ENCODE measurements at places on chromosomes 6 and 20. TPM values are rescaled to one million over a fixed set of nuclear protein-coding genes. Genes with fewer than 3 reads are reported as not detected.

Gene MEI4
- total RNA-seq = 1.7 TPM

Gene PAX1
- 0.20 TPM for total RNA-seq

Gene SPTLC3
- 29.3 TPM for total RNA-seq

Gene MICB
- 1.9 TPM for total RNA-seq

Gene TPMT
- total RNA-seq = 14.5 TPM

Gene CAGE1
- total RNA-seq = 0.10 TPM

Gene GRM1
- 3.3 TPM for total RNA-seq

Gene OR2J2
- total RNA-seq = 0.11 TPM

Gene GHRH
- not detected for total RNA-seq

Gene SLC4A11
- 0.50 TPM for total RNA-seq

Gene FNDC11
- total RNA-seq = 1.1 TPM

- DNase-seq = no peak
Measured at GRCh38 chr20:31560746-31561598, 44.1 kb upstream of the ID1 start.

GRCh38 chr20:5316188-5317158 lies at the start of gene PROKR2:
TSS of gene PROKR2 (minus strand) at chr20:5316954. CDS start at chr20:5314369, 2,585 bp downstream.
- DNase-seq = no peak

DNA sequence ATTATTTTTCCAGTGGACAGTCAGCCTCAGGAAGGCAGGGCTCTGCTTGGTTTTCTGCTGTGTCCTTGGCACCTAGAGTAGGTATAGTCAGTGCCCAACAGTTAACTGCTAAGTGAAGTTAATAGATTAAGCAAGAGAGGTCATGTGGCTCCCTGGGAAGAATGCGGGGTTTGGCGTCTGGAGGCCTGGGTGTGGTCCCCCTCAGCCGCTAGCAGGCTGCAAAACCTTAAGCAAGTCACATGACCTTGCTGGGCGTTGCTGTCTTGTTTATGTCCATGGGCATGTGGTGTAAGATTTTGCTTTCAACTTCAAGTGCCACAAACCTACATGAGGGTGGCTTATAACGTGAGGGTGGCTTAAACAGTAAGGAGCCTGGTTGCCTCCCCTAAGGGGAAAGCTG lies 75.5 kb upstream of the SCP2D1 start:
- DNase-seq = no peak

- DNase-seq = no peak
Measured at GRCh38 chr6:39816747-39817146, 24.6 kb downstream of the DAAM2 start.

DNA sequence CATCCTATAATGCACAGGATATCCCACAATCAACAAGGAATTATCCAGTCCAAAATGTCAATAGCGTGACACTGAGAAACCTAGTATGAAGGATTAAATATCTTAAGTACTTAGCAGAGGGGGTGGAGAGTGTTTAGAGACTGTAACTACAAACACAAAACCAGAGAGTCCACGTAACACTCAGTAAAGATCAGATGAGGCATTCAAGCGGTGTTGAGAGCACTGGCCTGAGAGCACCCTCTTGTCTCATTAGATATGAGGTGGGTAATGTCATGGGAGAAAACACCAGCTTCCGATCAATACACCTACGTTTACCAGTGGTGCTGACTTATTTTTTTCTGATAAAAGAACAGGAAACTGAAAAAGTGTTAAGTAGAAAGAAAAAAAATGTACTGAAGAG lies 2.3 kb downstream of the FAM184A start:
- DNase-seq = no peak

GRCh38 chr6:11430036-11430435 lies 107.5 kb upstream of the TMEM170B start:
- no peak for DNase-seq

GRCh38 chr20:971346-971745 lies 30.8 kb downstream of the RSPO4 start:
- no peak for DNase-seq

DNA sequence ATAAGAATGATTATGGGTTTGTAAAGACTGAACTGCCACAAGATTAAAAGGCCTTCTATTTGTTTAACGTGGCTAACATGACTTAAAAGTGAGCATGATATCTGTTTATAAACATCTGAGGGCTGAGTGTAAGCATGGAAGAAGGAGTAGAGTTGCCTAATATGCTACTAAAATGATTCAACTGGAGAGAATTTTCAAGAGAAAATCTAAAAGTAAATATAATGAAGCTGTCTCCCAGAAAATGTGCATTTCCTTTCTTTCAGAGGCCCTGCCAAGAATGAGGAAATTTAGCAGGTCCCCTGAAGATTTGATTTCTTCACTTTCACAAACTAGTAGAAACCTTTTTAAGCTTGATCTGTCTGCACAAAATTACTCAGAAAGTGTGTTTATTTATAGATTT lies 4.2 kb upstream of the EYA4 start:
- no peak for DNase-seq

GRCh38 chr20:54118220-54119001 lies 48.0 kb upstream of the BCAS1 start:
- no peak for DNase-seq

DNA sequence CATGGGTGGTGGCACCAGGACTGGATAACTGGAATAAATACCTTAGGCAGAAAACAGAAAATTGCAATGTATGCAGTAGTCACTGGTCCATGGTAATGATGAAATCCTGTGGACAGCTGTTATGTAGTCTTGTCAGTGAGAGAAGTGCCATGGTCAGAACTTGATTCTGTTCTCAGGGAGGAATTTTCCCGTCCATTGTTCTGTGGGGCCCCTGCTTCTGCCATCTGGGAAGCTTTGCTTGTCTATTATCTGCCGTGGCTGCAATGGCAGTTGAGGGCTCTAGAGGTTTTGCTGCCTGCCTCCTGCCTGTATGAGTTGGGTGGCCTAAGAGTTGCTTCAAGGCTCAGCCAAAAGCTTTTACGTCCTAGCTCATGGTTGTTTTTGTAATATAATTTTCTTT lies 126.8 kb upstream of the SLC35B3 start:
- DNase-seq = no peak

- DNase-seq = no peak
Measured at GRCh38 chr6:106194949-106195921, 109.1 kb downstream of the PRDM1 start.

GRCh38 chr6:31339210-31339609 lies 17.8 kb downstream of the HLA-B start:
- DNase-seq = no peak

- no peak for DNase-seq
Measured at GRCh38 chr6:146878168-146878951, 279.6 kb downstream of the ADGB start.

GRCh38 chr6:4125933-4126864 lies 9.2 kb downstream of the ECI2 start:
- DNase-seq = no peak

GRCh38 chr20:2387180-2387577 lies 6.5 kb downstream of the TGM6 start:
- DNase-seq = no peak

- no peak for DNase-seq
Measured at GRCh38 chr20:50039706-50040431, 57.1 kb downstream of the SNAI1 start.

DNA sequence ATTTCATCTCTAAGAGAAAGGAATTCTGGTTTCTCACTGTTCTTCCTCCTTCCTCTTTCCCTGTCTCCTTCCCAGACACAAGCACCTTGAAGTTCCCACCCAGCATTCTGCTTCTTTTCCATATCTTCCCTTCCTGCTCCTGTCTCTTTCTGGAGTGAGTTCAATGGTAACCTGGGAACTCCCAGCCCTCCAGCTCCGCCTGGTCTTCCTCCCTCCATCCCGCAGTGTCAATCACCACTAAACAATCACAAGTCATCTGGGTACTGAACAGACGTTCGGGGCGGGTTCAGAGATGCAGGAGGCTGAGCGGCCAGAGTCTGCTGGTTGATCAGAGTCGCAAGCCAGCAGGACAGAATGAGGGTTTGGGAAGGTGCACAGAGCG lies 7.7 kb downstream of the TTBK1 start:
- DNase-seq = no peak

DNA sequence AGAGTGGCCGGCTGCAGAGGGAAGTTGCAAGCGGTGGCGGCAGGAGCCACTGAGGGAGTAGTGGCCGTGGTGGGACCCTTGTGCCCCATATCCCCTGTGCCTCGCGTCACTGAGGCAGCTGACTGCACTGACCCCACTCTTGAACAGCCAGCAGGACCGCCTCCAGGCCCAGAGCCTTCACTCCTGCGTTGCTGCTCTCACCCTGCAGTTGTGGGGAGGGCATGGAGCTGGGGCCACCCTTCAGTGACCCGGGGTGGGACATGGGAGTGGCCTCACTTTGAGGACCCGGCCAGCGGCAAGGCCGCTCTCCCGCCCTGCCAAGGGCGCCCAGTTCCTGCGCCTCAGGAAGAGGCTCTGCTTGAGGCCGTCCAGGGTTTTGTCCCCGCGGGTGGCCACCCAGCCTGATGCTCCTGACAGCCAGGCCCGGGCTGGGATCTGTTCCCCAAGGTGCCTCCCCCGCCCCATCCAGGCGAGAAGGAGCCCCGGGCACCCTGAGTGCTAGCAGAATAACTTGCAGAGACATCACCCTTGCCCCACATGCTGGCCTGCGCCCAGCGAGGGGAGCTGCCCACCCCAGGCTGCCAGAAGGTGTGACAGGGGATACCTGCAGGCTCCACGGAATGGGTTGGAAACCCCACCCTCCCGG lies 44.4 kb downstream of the HLA-DRA start:
- DNase-seq = no peak

DNA sequence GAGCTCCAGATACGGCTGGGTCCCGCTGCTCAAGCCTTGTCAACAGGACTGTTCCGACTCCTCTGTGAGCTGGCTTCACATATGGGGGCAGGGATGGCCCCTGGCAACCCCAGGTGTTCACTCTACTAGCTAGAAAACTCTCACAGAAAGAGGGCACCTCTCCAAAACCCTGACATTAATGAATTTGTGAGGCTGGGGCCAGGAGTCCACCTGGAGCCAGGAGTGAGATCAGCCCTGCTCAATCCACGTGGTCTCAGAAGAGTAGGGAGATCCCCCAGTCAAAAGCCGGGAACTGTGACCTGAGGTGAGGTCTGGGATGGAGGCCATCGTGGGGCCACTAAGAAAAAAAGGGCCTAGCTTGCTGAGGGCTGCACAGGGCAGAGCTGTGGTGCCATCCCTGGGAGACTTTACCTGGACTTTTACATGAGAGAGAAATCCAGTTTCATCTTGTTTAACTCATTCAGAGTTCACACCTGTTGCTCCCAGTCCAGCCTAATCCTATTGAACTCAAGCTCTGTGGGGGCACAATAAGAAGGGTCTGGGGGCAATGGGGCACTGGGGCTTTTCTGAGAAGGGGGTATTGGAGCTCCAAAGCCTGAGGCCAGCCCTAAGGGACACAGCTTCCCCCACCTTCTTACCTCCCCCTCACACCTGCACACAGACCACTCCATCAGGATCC lies 144.3 kb upstream of the MLN start:
- DNase-seq = no peak

DNA sequence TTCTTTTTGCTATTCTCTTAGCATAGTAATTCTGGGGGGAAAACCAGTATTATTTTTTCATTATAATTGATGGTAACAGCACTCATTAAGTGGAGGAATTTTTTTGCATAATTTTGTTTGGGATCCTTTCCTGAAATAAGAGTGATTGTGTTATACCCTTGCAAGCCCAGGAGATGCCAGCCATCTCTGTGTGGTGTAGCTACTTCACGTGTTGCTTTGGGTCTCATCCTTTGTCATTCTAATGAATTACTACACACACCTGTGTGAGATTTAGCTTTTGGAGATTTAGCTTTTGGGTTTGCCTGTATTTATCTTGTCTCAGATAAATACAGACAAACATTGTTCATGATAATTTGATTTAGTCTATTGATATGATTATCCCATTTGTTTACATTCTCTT lies 76.5 kb downstream of the SH3BGRL2 start:
- no peak for DNase-seq

DNA sequence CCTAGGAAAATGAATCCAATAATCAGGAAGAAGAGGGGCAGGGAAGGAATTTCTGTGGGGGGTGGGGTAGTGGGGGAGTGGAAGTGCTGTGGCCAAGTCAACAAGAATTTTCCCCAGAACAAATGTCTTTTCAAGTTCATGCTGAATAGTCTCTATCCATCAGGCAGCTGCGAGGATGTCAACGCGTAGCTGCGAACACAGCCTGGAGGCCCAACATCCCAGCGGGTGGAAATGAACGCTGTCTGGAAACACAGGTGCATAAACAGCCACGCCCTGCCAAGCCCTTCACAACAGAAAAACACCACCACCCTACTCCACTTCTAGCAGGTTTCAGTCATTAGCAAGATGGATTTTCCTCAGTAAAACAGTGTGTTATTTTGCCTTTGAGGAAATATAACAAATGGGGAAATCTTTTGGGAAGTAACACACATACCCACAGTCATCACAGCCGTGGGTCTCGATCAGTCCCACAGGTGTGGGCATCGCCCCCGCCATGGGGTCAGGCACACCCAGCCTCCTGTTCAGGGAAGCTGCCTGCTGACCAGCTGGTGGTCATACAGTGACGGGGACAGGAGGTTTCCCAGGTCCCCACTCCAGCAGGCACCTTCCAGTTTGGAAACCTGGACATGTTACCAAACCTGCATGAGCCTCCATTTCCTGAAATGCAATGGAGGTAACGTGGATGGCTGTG lies 112.1 kb upstream of the THBS2 start:
- no peak for DNase-seq

DNA sequence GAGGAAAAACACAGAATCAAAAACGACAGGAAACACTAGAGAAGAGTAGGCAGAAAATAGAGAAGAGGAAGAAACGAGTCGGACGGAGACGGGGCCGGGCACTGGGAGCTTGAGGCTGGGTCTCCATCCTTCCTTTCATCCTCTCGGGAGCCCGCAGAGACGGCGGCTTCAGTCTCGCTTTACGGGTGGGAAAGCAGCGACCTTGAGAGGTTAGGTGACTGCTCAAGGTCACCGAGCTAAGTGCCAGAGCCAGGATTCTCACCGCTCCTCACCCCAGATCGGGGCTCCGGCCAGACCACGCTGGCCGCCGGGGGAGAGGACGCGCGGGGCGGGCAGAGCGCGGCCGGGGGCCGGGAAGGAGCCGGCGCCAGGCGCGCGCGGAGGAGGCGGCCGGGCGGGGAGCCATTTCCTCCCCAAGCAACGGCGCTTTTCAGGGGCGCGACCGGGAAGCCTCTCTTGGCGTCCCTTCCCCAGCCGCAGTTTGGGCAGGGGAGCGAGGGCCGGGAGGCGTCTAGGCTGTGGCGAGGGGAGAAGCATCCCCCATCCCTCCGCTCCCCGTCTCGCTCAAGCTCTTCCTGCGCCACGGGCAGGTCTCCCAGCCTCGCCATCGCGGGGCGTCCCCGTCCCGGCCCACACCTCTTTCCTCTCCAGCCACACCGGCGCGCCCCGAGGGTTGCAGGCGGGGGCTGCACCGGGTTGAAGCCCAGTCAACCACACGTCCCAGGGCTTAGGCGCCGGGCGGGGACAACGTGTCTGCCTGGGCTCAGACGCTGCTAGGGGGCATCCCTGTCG lies 24.1 kb upstream of the MAP3K7 start:
- DNase-seq = no peak

Data from spinal cord (tissue), 10 donors.